ENCODE measurements at places on chromosomes 4 and X. TPM values are rescaled to one million over a fixed set of nuclear protein-coding genes. Genes with fewer than 3 reads are reported as not detected.

GRCh38 chr4:95508421-95508820 is 40.4 kb downstream of the UNC5C start:
- no peak for DNase-seq

GRCh38 chr4:114734594-114734993 is 136.0 kb downstream of the UGT8 start:
- DNase-seq: no peak

DNA sequence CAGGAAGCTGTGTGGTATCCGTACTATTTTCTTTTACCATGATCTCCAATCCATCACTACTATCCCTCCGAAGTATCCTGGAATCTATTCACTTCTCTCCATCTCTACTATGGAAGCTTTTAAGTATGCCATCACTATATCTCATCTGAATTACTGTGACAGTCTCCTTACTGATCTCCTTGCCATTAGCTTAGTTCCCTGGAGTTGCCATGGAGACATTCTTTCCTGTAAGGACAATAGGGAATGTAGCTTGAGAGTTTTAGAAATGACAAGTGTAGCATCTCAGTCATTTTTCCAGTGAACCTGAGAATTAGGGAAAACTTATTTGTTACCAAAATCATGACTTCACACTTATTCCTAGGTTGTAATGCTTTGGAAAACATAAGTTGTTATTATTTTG is 86.3 kb downstream of the HPGD start:
- DNase-seq: no peak

- no peak for DNase-seq
Measured at GRCh38 chr4:83129264-83129663, 14.7 kb upstream of the PLAC8 start.

DNA sequence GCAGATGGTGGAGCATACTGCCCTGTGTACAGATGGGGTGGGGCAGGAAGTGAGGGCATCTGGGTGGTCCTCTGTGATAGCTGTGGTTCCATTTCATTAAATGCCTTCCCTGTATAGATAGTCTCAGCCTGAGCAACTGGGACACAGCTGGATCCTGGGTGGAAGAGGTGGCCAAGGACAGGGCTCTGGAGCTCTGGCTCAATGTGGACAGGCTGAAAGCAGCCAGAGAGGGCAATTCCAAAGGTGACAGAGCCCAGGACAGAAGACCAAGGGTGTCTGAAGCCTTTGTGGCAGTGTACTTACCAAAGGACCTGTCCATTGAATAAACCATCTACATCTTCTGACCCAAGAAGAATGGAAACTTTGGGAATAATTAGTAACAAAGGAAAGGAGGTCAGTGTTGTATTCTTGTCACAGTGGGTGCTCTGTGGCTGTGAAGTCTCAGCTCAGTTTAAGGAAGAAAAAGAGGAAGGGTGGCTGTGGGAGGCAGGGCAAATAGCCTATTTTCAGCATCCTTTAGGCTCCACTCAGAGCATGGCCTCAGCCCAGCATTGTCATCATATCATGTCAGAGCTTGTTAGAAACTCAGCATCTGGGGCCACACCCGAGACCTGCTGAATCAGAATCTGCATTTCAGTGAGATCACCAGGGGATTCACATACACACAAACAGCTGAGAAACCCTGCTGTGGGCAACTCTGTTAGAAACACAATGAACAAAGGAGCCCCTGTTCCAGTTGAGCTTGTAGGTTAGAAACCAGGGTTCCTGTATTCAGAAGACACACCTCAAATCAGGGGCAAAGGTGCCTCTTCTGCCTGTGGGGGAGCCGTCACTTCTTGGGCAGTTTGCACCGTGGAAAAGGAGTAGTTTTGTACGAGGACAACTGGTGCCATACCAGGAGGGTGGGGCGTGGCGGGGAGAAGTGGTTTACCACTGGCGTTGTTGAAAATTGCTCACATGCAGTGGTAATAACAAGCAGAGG is 168.6 kb downstream of the PTTG2 start:
- no peak for DNase-seq

DNA sequence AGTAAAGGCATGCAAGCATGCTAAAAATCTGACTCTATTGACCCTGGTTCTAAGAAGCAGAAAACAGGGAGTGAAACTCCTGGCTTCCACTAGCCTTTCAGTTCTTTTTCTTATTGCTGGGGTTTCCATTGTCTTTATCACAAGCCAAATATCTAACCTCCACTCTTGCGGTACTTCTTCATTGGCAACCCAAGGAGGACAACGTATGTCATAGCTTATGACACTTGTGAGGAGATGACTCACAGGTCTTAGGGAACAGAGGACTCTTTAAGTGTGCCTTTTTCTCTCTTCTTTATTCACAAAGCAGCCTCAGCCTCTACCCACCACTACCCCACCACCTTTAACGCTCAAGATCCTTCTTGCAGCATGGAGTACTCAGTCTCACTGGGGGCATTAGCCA is 124.2 kb downstream of the GUCY2F start:
- DNase-seq: no peak

GRCh38 chr4:139606579-139607501 is 50.8 kb upstream of the SETD7 start:
- DNase-seq: no peak

GRCh38 chr4:172411149-172411548 is 597.9 kb downstream of the GALNTL6 start:
- DNase-seq: no peak

DNA sequence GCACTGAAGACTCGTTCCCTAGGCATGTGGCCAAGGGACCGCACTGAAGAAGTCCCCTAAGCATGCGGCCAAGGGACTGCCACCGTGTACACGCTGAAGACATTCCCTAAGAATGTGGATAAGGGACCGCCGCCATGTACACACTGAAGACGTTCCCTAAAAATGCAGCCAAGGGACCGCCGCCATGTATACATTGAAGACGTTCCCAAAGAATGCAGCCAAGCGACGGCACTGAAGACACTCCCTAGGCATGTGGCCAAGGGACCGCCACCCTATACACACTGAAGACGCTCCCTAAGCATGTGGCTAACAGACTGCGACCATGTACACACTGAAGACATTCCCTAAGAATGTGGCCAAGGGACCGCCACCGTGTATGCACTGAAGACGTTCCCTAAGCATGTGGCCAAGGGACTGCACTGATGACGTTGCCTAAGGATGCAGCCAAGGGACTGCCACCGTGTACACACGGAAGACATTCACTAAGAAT is 31.5 kb downstream of the DHRSX start:
- DNase-seq: no peak

GRCh38 chrX:69123481-69123880 is 41.8 kb downstream of the PJA1 start:
- DNase-seq: no peak

GRCh38 chrX:14598330-14598729 is 69.0 kb downstream of the GLRA2 start:
- DNase-seq: no peak

GRCh38 chr4:13495753-13496152 is 11.6 kb upstream of the RAB28 start:
- no peak for DNase-seq

DNA sequence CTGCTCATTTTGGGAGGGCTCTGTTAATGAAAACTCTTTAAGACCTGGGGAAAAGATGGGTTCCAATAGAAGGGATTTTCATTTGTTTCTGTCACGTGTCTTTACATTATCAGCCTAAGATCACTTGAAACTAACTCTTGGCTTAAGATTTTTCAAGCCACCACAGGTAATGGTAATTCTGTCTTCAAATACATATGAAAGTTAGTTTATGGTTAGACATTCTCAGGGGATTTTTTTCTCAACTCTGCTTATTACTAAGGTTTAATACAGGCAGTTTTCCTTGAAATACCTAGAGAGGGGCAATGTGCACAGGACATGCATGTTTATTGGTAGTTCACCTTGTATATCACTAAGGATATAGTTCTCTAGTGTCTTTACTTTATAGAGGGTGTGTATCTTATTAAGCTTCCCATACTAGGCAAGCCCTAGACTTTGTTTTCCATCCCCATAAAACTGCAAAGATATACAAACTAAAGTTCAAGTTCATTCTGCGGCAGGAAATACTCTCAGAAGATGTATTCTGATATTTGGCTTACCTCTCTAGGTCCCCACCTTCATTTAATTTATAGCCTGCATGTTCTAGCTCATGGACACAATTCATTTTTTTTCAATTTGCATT is 38.2 kb upstream of the MYOZ2 start:
- DNase-seq: no peak

DNA sequence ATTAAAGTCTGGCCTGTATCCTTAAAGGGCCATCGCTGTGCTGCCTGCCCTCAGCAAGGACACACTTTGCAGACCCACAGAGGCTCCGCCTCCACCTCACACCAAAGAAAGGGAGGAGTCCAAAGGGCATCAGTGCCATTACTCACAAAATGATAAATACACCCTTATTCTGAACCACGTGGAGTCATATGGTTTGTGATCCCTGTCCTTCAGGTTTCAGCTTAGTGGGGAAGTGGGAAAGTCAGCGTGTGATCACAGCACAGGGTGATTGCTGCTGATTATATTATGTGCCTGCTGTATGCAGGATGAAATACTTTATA is 35.9 kb upstream of the MSANTD1 start:
- DNase-seq: no peak

DNA sequence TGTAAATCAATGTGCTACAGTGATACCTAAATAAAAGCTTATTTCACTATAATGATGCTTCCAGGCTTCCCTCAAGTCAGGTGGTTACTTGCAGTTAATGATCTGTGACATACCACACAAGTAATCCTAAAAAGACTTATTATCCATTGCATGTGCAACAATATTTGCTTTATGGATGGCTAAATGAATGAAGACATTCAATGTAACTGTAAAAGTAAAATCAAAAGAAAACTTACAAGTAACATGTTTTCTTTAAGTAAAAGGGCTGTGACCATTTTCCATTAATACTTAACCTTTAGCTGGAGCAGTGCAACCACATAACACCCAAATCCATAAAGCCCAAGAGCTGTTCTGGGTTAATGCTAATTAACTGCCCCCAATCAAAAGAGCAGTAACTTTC is 42.6 kb downstream of the RAB28 start:
- no peak for DNase-seq

DNA sequence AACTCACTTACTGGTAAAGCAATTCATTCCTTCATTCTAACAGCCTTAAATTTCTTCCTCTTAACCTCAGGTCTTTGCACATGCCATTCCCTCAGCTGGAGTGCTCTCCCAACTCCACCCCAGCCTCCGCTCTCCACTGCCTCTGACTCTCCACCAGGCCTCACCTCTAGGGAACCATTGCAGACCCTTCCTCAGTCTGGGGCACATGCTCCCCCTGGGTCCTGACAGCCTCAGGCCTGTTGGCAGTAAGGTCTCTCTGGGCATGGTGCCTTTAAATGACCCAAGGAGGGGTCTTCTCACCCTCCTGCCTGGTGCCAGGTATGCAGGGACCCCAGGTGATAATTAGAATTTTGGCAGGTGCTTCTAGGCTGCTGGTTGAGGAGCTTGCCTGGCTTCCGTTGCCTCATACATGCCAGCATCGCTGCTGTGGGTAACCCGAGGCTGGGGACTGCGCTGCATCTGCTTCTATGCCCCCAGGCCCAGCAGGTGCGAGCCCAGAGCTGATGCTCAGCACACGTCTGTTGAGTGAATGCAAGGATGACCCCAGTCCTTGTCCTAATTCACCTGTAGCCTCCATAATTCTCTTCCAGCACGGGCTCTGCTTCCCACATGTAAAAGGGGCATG is 27.5 kb upstream of the GPR78 start:
- no peak for DNase-seq

GRCh38 chr4:5215321-5215720 is 164.0 kb downstream of the STK32B start:
- no peak for DNase-seq

DNA sequence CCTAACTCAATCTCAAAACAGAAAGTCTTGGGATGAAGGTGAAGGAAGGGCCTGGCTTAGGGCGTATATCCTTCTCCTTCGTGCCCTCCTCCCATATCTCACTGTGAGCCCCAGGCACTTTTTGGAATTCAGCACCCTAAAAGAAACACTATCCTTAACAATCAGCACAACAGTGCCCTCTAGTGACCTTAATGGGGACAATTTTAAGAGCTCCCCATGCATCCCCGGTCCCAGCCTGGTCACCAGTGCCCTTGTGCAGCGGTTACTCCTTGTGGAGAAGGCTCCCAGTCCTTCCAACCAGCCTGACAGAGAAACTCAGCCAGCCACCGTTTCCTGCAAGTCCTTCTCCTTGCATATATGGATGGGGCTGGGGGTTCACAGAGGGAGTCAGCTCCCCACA is 4.2 kb downstream of the PAK3 start:
- DNase-seq: no peak

DNA sequence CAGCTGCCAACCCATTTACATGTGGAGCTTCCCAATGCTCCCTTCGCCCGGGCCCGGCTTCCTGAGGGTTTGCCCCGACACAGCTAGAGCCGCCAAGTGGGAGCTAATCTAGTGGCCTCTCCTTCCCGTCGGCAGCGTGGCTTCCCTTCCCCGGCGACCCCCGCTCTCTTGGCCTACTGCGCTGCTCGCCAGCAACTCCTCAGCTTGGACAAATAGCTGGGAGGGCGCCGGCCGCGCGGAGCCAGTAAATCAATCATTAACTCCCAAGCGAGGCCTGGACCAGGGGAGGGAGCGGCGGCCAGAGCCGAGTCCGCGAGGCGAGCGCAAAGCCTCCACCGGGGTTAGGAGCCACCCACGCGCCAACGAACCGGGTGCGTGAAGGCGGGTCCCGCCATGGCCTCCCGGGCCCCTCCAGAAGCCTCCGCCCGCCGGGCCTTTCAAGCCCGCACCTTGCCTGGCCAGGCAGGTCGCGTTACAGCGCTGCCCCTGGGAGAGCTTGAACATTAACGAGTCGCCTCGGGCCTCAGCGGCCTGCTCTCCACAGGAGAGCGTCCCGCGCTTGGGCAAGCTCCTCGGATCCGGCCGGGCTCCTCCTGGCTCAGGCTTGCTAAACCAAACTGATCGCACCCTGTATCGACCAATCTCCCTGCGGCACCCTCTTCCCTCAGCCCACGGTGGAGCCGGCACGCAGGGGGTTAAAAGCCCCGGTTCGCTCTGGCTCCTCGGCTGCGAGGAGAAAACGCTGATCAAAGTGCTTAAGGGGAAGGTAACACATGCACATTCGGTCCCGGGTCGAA is 10.6 kb upstream of the BCOR start:
- DNase-seq: no peak

DNA sequence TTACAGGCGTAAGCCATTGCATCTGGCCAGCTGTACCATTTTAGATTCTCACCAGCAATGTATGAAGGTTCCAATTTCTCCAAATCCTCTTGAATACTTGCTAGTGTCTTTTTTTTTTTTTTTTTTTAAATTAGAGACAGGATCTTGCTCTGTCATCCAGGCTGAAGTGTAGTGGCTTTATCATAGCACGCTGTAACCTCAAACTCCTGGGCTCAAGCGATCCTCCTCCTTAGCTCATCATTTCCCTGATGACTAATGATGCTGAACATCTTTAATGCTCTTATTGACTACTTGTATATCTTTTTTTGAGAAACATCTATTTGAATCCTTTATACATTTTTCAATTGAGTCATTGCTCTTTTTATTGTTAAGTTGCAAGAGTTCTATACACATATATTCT is 40.3 kb downstream of the HDAC8 start:
- no peak for DNase-seq

GRCh38 chrX:11423362-11423818 is 130.2 kb downstream of the AMELX start:
- DNase-seq: no peak

- DNase-seq: no peak
Measured at GRCh38 chr4:101005659-101006058, 341.7 kb downstream of the PPP3CA start.

The IL1RAPL2 gene
- total RNA-seq: 0.54 TPM

The PNCK gene
- 35.1 TPM for total RNA-seq

The SLC10A3 gene
- total RNA-seq: 30.1 TPM

The CXXC4 gene
- 5.1 TPM for total RNA-seq

The GPC4 gene
- total RNA-seq: 44.8 TPM

The MSANTD1 gene
- total RNA-seq: 2.5 TPM

The TMSB15B gene
- total RNA-seq: 25.7 TPM

The MAGEB17 gene
- total RNA-seq: not detected

The CXCL1 gene
- 0.74 TPM for total RNA-seq

The CCNA2 gene
- total RNA-seq: 18.7 TPM

The IL2RG gene
- not detected for total RNA-seq
